ENCODE measurements at places on chromosomes 3 and 15.

GRCh38 chr3:40546816-40547215 lies 22.1 kb downstream of the ZNF621 start:
- no peak for DNase-seq

- DNase-seq, result no peak
Measured at GRCh38 chr3:40718209-40718608, 193.4 kb downstream of the ZNF621 start.

- DNase-seq, result no peak
Measured at GRCh38 chr3:184927796-184928315, 115.9 kb downstream of the VPS8 start.

GRCh38 chr3:9779075-9779593 lies 9.4 kb upstream of the CAMK1 start:
- DNase-seq, result no peak

DNA sequence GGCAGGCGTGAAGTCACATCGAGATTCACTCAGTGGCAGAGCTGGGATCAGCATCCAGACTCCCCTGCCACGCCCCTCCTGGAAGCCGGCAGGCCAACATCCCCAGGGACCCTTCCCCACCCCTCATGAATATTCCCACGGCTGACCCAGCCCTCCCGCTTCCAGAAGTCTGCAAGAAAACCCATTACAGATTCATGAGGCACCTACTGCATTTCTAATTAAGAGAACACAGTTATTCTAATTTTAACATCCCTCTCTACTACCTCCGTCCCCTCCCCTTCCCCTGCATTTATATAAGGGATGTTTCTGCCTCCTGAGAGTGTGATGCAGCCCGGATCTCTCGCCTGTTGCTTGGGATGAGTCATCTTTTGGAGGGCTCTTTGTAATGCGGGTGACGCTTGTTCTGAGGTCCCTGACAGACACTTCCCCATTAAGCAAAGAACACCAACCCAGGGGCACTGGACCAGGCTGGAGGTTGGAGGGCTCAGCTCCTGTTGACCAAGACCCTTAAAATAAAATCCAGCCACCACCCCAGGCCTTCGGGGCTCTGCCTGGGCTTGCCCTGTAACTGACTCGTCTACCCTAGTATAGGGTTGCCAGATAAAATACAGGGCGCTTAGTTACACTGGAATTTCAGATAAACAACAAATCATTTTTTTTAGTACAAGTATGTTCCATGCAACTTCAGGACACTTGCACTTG lies 118.7 kb downstream of the NUP210 start:
- DNase-seq, result no peak

DNA sequence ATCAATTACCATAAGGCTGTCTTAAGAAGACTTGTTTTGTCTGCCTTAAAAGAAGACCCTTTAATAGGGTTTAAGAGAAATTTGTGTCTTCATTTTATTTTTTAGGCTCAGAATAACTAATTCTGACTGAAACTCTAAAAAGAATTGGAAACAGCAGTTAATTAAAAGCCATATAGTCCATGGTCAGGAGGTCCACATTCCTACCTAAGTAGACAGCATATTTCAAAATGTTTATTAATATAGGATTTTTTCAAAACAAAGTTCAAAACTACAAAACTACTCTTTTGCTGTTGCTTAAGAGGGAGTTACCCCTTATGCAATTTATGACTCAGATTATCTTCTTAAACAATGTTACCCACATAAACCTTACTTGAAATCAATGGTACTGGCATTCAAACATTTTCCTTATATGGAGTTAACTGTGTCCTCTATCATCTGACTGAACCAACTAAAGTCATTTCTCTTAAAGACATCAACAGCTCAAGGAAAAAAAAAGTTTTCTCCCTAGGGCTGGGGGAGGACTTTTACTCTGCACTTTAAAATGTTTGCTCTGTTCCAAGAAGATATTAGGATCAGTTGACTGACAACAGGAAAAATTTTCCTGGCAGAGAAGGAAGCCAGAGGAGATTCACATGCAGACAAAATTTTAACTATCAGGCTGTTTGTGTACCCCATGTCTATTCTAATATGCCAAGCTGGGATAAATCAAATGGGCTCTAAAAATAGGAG lies 56.8 kb upstream of the NANOGP8 start:
- no peak for DNase-seq

DNA sequence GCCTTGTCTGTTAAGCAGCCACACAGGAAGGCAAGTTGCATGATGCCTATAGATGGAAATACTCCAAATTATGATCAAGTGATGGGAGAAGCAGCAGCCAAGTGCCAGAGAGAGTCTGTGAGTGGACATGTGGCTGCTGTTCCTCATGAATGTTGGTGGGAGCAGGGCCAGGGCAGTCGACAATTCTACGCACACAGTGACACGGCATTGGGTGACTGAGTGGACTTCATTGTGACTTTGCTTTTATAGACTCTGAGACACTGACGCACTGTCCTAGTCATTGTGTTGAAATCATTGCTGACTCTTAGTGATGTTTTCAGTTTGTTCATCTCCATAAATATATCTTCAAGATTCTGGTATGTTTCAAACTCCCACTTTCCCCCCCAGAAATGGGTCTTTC lies 246.3 kb upstream of the SEMA6D start:
- DNase-seq, result no peak

DNA sequence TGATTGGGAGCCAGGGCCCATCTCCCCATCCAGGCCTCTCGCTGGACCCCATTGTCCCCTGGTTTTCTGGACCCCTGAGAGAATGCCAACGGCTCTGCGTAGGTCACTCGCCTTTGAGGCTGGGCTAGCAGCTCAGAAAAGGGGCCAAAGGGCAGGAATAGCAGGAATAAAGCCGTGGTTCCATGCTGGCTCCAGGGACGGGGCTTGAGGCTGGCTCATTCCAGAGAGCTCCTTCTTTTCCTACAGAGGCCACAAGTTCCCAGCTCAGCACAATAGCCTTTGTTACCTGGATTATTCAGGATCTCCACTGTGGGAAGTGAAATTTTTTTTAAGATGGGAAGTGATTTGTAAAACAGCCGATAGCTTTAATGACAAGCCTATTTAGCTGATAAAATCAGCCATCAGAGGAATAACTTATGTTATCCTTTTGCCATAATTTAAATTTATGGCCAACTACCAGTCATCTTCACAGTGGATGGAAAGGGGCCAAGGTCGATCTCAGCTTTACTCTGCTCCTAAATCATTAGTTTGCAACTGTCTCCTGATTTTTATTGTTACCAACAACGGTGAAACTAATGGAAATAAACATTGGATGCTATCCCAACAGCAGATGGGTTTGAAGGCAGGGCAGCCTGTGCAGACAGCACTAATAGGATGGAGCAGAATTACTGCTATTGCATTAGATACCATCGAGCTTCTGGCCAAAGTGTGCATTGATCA lies 124.3 kb downstream of the TMEM266 start:
- DNase-seq, result no peak

- no peak for DNase-seq
Measured at GRCh38 chr3:37039161-37039846, 46.0 kb downstream of the MLH1 start.

GRCh38 chr3:36257158-36257852 lies 123.0 kb upstream of the STAC start:
- no peak for DNase-seq

GRCh38 chr3:71078199-71078598 lies 505.3 kb downstream of the FOXP1 start:
- no peak for DNase-seq

GRCh38 chr15:31276596-31277298 lies 49.9 kb upstream of the KLF13 start:
- peak; percentile 91 for DNase-seq

- DNase-seq, result no peak
Measured at GRCh38 chr15:63759752-63760151, 74.0 kb downstream of the HERC1 start.

GRCh38 chr15:89749951-89750559 lies 994 bp downstream of the MESP1 start:
- DNase-seq, result no peak

DNA sequence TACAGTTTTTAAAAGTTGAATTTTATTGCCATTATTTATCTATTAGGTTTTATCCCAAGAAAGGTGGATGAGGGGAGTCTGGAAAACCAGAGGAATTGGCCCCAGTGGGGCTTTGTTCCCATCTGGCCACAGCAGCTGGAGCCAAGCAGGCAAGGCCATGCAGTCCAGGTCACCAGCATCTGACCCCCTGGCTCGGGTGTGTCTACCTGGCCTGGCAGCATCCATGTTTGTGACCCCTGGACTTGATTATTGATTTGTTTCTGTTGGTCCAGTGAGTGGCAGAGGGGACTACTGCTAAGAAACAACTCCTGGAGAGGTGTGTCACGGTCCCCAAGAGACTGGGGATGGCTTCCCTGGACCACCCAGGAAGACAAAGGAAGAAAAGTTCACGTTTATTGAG lies 111.1 kb downstream of the NUP210 start:
- no peak for DNase-seq

GRCh38 chr15:43102187-43102586 lies 3.7 kb downstream of the UBR1 start:
- DNase-seq, result no peak
